ENCODE measurements at places on chromosomes 16 and 17. TPM values are rescaled to one million over a fixed set of nuclear protein-coding genes. Genes with fewer than 3 reads are reported as not detected.

GRCh38 chr16:626787-627453 is 3.9 kb upstream of the WFIKKN1 start:
- peak; percentile 85 for DNase-seq

DNA sequence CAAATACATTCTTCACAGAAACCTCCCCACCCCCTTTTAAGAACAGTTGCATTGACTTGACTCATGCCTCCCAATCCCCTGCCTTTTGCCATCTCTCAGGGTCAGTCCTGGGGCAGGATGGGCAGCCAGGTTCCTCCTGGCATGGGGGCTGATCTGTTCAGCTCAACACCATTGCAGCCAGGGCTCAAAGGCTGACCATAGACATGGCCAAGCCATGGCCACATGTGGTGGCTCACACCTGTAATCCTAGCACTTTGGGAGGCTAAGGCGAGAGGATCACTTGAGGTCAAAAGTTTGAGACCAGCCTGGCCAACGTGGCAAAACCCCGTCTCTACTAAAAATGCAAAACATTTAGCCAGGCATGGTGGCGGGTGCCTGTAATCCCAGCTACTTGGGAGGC is 14.1 kb downstream of the ATP2C2 start:
- no peak for DNase-seq

DNA sequence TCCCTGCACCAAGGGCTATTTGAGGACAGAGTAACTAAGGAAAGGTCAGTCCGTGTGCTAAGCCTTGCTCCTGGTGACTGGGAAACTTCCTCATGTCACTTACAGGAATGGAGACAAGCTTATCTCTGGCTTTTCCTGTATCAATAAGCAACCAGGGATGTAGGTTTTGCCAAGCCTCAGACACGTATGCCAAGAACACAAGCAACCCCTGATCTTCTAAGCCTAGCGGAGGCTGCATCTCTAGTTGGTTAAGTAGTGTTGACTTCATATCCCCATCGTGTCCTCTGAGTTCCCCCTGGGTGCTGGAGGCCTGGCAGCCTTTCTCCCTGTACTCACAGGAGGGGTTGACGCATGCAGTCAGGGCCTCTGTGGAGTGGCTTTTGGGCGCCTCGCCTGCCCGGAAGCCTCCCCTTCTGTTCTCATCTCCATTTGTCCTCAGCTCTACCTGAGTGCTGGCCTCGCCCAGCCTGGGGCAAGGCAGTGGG is 1.4 kb upstream of the C1QTNF1 start:
- no peak for DNase-seq

The MPV17L gene
- not detected for total RNA-seq

The CCL7 gene
- total RNA-seq: not detected
